ENCODE measurements at places on chromosomes 7 and 10.

DNA sequence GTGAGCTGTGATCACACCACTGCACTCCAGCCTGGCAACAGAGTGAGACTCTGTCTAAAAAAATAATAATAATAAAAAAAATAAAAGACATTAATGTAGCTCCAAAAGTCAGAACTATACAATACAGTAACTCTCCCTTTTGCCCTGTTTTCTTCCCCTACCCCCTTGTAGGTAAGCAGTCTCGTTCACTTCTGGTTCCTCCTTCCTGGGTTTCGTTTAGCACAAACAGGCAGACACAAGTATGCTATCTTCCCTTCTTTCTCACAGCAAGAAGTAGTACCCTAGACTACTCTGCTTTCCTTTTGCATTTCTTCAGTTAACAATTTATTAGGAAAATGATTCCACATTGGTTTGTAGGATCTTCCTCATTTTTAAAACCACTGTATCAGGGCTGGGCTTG is 33.1 kb downstream of the PDSS1 start:
- no peak for DNase-seq

DNA sequence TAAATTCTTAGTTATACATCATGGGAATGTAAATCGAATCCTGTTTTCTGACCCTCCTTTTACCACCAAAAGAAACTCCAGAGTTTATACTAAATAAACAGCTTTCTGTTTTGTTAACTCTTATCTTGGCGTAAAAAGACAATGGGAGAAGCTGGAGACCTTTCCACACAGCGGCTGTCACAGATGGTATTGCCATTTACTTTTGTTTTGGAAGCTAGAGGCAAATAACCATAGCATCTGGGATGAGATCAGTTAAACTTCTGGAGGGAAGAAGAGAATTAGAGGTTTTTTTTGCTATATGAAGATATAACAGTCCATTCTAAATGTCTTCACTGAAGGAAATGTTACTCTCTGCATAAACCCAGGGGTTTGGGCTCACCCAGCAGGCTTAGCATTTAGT is 258.9 kb downstream of the REEP3 start:
- DNase-seq, result no peak

GRCh38 chr7:96637522-96637921 is 72.1 kb downstream of the SEM1 start:
- DNase-seq, result no peak

DNA sequence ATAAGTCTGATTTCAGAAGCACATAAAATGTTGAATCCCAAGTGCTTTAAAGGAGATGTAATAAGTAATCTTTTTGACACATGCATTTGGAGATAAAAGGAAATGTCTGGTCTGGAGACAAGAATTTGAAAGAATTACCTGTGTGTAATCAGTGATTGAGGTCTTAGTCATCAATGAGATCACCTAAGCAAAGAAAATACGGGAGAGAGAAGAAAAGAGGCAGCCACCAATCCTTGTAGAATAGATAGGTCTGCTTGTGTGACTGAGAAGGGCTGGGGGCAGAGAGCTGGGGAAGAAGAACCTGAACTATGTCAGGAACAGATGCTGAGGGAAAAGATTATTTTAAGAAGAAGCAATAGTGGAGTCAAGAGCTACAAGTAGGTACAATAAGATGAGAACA is 49.3 kb upstream of the ITPRID1 start:
- DNase-seq, result no peak

DNA sequence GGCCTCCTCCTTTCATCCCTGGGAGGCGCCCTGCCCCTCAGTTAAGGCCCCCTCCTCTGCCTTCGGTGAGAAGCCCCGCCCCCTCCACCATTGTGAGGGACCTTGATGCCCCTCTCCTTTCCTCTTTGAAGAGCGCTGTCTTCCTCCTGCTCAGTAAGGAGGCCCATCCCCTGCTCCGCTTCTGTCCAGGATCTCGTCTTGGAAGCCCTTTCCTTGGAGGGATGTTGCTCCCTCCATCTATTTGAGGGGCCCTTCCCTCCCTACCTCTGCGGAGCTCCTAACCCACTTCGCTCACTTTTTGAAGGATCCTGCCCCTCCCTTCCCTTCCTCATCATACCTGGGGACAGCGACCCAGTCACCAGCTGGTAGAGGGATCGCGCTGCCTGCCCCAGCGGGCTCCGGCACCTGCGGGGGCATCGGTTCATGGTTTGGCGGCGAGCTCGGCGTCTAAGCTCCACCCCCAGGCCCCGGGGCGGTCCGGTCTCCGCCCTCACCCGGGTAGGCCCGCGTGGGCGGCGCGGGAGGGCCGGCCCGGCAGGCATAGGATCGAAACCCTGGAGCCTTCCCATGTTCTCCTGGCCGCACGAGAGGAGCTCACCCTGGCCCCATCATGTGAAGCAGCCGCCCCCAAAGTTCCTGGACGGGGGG is 4.1 kb downstream of the KCNIP2 start:
- DNase-seq, result peak; percentile 66

GRCh38 chr7:92750447-92750839 is 85.9 kb downstream of the CDK6 start:
- DNase-seq, result no peak

DNA sequence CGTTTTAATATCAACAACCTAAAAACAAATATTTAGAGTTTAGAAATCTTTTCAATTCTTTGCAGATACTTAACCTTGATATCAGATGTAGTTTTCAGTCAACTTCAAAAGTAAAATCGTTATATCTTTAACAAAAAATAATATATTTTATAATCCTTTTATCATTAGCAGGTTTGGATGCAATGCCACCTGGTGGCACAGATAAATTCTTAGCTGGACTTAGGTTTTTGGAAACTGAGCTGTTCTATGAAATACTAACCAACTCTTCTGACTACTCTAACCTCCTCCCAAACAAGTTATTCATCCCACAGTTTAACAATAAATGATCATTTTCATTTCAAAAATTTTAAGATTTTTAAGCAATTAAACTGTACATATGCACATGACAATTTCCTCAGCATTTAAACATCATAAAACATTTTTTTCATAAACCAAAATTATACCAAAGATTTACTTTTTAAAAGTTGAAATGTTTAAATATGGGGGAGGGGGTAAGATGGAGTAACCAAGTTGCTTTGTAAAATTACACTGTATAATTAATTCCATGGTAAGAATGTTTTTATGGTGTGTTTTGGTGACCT is 56.9 kb downstream of the HIBADH start:
- peak; percentile 23 for DNase-seq

DNA sequence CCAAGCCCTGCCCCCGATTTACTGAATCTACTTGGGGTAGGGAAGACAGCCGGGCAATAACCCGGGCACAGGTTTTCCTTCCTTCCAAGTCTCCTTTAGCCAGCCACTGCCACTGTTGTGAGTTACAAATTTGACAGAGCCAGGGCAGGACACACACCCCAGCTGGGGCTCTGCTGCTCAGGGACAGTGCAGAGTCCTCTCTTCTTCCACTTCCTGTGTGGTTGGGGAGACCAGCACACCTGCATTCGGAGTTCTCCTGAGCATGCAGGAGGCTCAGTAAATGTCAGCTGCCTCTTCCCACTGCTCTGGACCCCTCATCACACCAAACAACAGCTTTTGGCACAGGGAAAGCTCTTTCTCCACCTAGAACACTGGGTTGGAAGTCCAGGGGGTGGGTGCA is 21.3 kb downstream of the CHST15 start:
- DNase-seq, result no peak

DNA sequence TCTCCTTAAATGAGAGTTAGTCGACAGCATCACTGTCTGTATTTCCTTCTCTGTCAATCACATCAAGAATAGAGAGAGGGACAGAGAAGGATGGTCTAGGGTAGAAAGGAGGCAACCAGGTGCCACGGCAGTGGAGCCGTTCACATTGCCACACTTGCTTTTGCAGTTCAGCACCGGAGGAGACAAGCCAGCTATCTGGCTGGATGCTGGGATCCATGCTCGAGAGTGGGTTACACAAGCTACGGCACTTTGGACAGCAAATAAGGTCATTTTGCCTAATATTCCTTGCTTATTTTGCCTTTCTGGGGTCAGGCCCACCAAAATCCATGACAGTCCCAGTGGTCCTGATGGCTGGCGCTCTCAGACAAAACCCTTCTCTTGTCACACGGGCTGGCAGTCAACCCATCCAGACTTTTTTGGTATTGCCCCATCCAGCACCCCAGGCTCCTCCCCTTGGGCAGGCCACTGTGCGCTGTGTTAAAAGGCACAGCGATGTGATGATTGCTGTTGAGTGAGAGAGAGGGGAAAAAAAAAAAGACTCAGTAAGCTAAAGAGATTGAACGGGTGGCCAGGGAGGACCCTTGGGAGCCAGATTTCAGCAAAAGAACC is 8.4 kb downstream of the CPA2 start:
- no peak for DNase-seq

GRCh38 chr10:132536241-132536876 is 1.2 kb upstream of the INPP5A start:
- DNase-seq, result no peak

GRCh38 chr7:72309476-72309875 is 102.7 kb downstream of the CALN1 start:
- no peak for DNase-seq

DNA sequence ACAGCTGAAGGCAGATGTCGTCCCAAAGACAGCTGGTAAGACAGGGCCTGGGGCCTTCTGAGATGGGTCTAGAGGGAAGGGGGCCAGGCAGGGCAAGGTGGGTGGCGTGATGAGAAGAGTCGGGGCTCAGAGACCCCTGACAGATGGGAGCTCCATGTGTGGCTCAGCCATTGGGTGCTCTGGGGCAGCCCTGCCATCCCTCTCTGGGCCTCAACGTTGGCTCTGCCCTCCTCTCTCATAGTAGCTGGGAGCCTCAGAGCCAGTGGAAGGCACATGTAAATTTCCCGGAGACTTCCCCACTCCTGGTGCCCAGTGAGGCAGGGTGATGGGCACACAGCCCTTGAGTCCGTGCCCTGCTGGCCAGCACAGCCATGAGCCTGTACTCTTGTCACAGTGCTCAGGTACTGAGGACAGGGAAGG is 1.8 kb downstream of the PPIF start:
- no peak for DNase-seq

DNA sequence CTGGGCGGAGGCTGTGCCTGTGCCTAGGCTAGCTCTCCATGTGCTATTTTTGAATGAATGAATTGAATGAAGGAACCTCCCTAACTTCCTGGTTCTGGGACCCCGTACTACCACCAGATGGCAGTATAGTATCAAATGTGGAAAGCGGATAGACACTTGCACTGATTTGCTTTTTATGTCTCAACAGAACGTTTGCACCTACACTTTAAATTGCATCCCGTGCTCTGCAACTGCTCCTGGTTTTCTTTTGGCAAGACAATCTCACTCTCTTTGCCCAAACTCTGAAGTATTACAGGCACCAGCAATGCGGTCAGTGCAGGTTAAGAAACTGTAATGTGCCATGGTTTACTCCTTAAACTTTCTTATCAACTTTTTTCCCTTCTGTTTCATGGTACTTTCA is 6.5 kb downstream of the FZD8 start:
- peak; percentile 48 for DNase-seq

DNA sequence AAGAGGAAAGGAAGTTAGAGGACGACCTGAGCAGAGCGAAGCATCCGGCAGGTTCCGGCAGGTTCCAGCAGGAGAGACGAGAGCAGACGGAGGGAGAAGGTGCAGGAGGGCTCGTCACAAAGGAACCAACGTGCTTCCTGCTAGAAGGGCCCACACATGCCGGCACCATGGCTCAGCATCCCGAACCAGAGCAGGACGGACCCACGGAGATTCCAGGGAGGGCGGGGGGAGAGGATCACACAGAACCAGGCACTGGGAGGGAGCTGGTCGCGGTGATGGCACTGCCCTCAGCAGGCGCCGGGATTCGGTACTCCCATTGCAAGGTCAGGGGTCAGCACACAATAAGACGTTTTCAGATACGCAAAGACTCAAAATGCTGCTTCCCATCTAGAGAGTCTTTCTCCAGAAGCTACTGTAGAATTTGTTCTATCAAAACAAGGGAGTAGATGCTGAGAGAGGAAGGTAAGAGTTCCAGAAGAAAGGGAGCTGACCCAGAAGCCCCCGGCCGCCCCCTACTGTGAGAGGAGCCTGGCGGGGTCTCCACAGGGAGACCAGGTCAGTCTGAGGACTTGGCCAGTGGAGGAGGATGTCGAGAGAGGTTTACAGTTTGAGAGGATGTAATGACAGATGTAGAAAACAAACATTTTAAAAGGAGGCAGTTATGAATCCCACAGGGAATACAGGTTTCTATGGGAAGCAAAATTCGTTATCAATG is 23.6 kb upstream of the PWWP2B start:
- no peak for DNase-seq

DNA sequence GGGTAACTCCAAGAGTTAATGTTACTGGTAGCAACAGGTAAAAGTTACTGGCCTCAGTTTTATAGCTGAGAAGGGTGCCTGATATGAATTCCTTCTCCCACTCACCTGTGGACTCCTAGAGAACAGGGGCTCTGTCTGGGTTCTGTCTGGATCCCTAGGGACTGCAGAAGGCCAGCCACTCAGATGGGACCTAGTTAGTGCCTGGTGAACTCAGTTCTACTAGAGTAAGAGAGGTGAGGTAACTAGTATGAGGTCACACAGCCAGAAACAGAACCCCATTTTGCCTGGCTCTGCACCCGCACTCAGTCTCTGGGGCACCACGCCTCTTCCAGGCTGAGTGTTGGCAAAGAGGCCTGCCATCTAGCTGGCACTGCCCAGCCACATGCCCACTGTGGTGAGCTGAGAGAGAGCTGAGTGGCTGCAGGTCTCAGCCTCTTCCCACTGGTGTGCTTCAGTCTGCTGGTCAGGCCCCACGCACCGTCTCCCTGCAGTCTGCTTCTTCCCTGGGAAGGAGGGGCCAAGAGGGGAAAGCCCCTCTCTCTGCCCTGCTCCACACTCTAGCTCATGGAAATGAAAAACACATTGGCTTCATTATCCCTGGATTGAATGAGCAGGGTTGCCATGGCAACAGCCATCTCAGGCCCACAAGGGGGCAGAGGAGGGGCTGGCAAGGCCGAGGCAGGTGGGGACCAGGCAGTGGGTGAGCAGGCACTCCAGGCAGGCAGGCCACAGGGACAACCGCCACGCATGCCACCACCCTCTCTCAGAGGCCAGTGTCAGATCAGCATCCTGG is 110.6 kb downstream of the ZMIZ1 start:
- peak; percentile 39 for DNase-seq

- no peak for DNase-seq
Observed at GRCh38 chr7:86955895-86956503, 103.5 kb downstream of the ELAPOR2 start.

DNA sequence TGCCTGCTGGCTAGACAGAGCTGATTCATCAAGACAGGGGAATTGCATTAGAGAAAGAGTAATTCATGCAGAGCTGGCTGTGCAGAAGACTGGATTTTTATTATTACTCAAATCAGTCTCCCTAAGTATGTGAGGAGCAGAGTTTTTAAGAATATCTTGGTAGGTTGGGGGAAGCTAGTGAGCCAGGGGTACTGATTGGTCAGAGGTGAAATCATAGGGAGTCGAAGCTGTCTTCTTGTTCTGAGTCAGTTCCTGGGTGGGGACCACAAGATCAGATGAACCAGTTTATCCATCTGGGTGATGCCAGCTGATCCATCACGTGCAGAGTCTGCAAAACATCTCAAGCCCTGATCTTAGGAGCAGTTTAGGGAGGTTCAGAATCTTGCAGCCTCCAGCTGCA is 39.8 kb downstream of the FOXI2 start:
- no peak for DNase-seq

- peak; percentile 78 for DNase-seq
Observed at GRCh38 chr7:140342727-140343514, 55.4 kb downstream of the SLC37A3 start.

Measured in inflammatory macrophage treated with lipopolysaccharide for 1 hour (primary cell).